ENCODE measurements at places on chromosomes 4 and X.

DNA sequence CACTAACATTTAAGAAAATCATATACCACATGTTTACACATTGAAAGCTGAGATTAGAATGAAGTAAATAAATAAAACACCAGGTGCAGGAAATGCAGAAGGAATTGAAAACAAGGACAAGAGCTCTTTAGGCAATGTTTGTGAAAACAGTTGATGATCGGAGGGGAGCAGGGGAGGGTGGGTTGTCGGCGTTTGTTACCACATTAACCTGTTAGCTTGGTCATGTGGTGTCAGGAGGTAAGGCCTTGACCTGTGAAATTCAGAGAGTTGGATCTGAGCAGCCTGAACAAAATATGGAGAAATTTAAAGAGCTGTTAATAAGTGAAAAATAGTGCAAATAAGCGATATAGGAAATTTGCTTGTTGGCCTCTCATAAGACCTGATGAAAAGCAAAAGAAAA, 759.9 kb downstream of the PDHA2 start:
- DNase-seq: no peak

GRCh38 chrX:46573331-46573891, at the start of gene CHST7:
Gene CHST7 (plus strand): TSS chrX:46573765. CDS start chrX:46573932, 167 bp downstream.
- DNase-seq: peak; percentile 37

DNA sequence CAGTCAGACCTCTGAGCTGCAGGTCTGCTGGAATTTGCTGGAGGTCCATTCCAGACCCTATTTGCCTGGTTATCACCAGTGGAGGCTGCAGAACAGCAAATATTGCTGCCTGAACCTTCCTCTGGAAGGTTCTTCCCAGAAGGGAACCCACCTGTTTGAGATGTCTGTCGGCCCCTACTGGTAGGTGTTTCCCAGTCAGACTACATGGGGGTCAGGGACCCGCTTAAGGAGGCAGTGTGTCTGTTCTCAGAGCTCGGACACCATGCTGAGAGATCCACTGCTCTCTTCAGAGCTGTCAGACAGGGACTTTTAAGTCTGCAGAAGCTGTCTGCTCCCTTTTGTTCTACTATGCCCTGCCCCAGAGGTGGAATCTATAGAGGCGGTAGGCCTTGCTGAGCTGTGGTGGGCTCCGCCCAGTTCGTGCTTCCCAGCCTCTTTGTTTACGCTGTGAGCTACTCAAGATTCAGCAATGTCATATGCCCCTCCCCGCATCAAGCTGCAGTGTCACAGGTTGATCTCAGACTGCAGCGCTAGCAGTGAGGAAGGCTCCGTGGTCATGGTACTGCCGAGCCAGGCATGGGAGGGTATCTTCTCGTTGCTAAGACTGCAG, 44.1 kb upstream of the KDR start:
- DNase-seq: no peak

GRCh38 chr4:129532573-129532972, 436.6 kb downstream of the C4orf33 start:
- no peak for DNase-seq

- DNase-seq: no peak
Observed at GRCh38 chr4:79042079-79042674, 102.9 kb upstream of the PAQR3 start.

DNA sequence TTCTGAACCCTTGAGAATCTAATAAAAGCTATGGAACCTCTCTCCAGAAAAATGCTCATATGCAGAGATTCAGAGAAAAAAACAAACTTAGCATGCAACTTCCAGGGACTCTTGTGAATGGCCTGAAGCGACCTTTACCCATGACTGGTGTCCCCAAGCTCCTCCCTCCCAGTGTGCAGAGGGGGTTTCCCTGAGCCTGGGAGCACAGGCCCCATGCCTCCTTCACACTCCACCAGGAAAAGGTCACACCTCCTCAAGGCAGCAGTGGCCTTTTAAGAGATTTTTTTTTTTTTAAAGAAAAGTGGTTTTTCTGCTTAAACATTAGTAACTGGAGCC, 13.3 kb upstream of the UBA6 start:
- no peak for DNase-seq

- DNase-seq: no peak
Observed at GRCh38 chr4:78293821-78294301, 236.7 kb downstream of the FRAS1 start.

DNA sequence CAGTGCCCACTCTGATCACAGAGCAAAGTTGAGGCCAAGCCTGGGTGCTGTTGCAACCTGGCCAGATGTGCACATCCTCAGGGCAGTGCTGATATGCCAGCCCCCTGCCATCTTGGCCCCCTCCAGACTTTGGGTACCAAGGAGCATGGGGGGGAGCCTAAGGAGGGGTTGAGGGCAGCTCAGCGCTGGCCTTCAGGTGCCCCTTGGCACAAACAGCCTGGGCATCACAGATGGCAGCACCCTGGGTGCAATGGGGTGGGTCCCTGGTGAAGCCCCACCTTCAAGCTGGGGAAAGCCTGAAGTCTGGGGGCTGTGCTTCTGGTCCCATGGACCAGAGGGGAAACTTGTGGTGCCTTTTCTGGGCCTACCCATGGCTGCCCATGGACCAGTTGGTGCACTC, 163.0 kb downstream of the FAM47A start:
- no peak for DNase-seq

DNA sequence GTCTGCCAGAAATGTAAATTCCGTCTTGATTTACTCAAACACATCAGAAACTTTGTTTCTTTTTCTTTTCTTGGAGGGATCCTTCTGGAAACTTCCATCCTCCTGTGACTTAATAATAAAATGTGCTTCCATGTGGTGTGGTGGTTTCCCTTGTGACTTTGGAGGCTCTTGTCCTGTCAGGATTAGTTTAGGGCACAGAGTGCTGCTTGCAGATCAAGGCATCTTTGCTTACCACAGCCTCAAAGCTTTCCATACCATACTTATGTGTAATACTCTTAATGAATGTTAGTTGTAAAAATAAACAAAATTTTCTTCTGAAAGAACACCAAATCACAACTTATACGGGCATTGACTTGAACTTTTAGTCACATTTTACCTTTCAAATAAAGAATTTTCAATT, 27.4 kb downstream of the GBA3 start:
- no peak for DNase-seq

All from activated CD8-positive, alpha-beta memory T cell treated with anti-CD3 and anti-CD28 coated beads for 1 hour (primary cell).